ENCODE measurements at places on chromosomes 2 and 18.
A peak's percentile ranks its signal among the peaks of the same experiment; 100 is the strongest.

DNA sequence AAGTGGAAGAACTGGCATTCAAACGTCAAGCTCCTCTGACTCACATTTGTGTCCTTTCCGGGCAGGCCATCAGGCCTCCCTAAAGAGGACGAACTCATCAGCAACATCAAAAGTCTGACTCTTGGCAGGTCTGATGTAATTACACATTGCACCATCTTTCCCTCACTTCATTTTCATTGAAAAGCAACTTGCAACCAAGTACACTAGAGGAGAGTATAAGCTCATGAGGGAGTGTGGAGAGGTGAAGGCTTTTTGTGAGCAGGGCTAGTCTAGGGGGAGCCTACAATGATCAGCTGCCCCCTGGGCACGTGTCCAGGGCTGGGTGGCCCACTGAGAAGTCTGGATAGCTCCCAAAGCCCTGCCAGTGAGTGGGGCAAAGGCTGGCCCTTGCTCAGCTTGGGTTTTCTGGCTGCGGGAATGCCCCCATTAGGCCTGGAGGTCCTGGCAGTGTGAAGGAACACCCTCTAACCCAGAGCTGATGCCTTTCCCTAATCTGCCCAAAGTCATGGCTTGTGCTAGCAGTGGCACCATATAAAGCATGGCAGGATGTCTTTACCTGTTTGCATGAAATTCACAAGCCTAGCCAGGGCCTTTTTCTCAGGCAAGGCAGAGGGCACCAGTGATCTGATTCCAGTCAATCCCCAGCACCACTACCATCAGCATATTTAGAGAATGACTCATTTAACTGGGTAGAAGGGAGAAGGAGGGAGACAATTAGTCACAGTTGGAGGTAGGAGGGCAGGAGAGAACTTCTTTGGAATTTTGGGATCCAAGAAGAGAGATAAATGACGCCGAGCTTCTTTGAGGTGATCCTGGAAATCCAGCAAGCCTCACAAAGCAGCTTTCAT lies 8.5 kb upstream of the DAW1 start:
- DNase-seq, result peak; percentile 98

DNA sequence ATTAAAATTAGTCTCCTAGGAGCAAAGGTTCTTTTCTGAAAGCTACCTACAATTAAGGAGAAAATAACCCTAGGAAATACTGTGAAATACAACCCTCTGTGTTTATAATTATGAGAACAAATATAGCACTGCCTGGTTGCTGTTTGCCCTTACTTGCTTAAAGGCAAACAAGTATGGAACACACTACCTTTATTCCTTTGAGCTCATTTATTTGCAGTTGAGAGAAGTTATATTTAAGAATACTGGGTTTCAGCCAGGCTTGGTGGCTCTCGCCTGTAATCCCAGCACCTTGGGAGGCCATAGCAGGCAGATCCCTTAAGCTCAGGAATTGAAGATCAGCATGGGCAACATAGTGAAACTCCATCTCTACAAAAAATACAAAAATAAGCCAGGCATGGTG lies 23.1 kb upstream of the IAH1 start:
- DNase-seq, result no peak

DNA sequence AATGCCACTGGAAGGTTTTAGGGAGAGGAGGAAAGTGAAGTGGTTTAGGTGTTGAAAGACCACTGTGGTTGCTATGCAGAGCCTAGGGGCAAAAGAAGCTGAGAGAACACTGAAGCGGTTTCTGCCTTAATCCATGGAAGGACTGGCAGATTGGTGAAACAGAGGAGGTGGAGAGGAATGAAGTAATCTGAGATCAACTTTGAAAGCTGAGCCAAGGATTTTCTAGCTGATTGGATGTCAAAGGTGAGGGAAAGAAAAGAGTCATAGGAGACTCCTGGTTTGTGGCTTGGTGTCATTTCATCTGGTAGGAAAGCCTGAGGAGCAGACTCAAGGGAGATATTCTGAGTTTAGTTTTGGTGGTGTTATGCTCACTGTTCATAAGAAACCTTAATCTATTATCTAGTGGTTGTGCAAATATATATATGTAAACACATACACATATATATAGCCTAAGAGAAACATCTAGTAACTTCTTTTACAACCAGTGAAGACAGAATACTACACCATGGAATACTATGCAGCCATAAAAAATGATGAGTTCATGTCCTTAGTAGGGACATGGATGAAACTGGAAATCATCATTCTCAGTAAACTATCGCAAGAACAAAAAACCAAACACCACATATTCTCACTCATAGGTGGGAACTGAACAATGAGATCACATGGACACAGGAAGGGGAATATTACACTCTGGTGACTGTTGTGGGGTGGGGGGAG lies 134.1 kb upstream of the CREB1 start:
- DNase-seq, result peak; percentile 55

- no peak for DNase-seq
These were observed 16.8 kb downstream of the CXCR1 start for GRCh38 chr2:218149848-218150440.

- no peak for DNase-seq
These were observed 234.4 kb downstream of the BCL11A start for GRCh38 chr2:60319031-60319547.

GRCh38 chr2:42941633-42942176 lies 149.3 kb upstream of the HAAO start:
- no peak for DNase-seq

DNA sequence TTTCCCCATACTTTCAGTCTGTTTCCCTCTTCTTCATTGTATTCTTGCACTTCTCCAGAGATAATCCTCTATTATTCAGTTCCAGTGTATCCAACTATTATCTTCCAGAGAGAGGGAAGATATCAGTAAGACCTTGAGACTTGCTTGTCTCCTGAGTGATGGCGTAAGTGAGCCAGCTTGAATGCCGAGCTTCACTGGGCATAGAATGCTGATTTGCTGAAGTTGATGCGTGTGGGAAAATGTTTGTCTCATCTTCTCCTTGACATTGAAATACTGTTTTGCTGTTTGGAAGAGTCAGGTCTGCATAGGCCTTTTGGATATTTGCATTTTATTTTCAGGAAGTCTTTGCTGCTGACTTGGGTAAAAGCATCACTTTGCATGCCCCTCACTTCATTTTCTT lies 41.1 kb upstream of the MGAT5 start:
- DNase-seq, result no peak

DNA sequence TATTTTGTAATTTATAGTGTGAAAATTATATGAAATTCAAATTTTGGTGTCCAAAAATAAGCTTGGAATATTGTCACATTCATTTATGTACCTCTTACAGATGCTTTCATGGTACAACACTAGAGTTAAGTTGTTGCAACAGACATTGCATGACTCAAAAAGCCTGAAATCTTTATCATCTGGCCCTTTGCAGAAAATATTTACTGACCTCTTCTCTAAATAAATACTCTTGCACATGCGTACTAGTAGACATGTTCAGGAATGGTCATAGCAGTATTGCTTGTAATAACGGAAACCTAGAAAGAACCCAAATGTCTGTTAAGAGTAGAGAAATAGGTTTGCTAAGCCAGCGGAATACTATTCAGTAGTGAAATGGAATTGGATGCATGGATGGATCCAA lies 60.4 kb downstream of the GALNT1 start:
- DNase-seq, result peak; percentile 54

GRCh38 chr18:903701-904100 lies 970 bp upstream of the ADCYAP1 start:
- peak; percentile 42 for DNase-seq

DNA sequence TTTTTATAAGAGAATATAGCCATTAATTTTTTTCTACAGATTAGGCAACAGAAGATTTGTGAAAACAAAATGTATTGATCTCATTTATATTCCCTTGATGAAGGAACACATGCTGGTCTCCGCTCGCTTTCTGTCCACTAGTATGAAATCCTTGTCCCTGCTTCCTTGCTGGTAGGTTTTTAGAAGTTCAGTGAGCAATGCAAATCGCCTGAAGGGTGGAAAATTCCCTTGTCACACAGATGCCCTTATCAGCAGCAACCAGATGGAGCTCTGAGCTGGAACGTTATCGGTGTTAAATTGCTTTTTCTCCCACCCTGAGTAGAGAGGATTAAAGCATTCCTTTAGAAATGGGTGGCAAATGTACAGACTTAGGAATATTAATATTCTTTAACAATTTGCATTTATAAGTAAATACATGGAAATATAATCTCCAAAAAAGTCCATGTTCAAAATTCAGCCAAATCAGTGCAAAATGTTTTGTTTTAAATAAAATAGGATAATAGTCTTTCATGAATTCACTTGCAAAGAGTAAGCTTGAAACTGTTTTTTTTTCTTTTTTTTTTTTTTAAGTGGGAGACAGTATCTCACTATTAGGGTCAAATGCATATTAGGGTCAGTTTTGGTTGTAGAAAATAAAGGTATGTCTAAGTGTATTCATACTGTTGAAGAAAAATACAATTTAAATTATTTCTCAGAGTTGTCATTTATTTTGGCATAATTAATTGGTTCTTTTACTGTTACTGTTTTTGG lies 164.0 kb upstream of the MYO3B start:
- no peak for DNase-seq

DNA sequence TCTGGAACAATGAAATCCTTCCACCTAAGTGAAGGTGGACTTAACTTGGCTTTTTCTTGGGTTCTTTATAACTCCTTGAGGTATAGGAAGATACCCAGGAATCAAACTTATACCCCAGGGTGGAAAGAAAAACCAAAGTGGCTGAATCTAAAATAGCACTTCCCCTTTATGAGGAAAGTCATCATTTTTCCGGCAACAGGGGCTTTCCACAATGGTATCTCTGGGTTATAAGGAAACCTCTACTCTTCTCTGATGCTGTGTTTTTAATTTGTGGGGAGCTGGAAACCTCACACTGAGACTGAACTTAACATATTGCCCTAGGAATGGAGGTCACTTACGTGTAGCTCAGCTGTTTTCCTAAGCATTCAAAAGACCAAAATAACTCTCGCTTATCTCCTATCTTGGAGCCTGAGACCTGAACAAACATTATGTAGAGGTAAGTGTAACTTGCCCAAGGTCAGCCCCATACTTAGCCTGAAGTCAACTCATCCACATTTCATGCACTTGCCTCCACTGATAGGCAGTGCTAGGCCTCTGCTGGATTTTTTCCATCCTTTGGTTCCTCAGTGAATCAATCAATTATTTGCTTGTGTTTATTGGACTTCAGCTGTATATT lies 117.9 kb downstream of the SETBP1 start:
- DNase-seq, result no peak

GRCh38 chr18:13280070-13280795 lies 61.7 kb downstream of the LDLRAD4 start:
- DNase-seq, result no peak

- no peak for DNase-seq
These were observed 80.6 kb downstream of the MYO1B start for GRCh38 chr2:191325651-191326365.

GRCh38 chr2:53750041-53750768 lies 17.4 kb upstream of the CHAC2 start:
- no peak for DNase-seq

- DNase-seq, result no peak
These were observed 740.1 kb upstream of the LINC00305 start for GRCh38 chr18:64888956-64889355.

DNA sequence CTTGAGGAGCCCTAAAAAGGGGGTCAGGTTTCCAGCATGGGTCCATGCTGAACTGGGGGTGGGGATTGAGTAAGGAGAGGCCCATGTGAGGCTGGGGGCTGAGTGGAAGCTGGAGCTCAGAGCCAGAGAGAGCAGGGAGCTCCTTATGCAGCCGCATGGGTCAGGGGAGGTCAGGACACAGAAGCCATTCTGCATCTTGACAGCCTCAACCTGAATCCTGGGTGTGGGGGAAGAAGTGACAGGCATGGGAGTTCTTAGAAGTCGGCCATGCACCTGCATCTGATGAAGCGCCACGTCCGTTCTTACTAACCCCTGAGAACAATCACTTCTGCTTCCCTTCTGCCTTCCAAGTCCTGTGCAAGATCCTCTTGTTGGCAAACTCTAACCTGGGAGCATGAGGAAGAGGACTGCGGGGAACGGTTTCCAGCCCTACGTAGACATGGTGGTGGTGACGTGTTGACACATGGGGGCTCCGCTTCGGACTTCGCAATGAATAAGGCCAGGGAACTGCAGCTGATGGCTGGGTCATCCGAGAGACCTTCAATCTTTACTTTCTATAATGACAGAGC lies 22.3 kb downstream of the GNLY start:
- DNase-seq, result no peak

DNA sequence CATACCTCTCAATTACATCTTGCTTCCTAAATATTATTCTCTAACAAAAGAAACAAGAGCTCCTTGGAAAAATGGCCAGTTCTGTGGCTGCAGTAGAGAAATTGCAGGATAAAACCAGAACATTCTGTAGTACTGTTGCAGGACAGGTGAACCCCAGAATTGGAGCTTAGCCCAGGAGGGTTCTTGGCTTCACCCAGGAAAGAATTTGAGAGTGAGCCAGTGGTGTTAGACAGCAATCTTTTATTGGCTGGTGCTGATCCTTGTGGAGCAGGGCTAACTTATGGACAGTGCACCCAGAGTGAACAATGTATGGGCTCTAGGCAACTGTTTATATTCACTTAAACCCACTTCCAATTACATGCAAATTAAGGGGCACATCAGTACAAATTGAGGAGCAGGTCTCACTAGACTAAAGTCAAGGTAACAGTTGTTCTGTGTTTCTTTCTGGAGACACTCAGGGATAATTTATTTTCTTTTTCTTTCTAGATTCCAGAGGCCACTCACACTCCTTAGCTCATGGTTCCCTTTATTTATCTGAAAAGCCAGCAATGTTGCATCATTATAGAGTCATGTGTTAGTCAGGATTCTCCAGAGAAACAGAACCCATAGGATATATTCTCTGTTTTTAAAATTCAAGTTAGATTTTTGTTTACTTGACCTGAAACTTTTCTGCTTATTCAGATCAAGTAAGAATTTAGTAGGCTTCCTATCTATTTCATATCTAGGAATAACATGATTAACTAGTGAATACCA lies 348.1 kb downstream of the CCDC85A start:
- peak; percentile 34 for DNase-seq

DNA sequence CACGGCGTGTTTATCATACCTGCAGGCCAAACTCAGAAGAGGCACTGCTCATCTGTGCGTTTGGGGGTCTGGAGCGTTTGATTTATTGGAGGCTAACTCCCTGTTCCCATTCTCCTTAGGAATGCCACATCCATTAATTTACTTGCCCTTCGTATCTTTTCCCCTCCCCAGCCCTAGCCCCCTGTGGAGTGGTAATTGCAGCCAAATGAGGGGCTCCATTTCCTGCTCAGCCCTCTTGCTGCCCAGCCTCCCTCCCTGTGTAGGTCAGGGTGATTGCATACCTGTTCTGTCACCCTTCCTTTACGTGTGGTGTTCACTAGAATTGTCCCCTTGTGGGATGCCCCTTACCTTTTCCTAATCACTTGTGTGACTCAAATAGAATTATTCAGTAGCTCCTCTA lies 120.4 kb downstream of the MAP3K20 start:
- no peak for DNase-seq

DNA sequence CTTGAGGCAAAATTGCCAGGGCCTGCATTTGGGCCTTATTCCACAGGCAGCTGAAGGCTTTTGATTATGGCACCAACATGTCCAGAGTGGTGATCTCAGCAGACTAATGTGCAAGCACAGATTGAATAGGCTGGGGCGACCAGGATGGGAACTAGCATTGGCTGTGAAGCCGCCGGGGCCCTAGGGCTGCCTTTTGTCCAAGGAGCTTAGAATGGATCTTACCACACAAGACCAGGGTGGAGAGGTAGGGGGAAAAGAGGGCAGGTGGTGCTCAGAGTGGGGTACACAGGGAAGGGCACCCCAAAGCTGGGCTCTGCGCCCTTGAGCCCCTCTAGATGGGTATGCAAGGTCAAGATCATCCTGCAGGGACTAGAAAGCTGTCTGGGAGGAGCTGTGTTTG lies 23.1 kb downstream of the PSD4 start:
- DNase-seq, result no peak
